Activated CD4-positive, CD25-positive, alpha-beta regulatory T cell (primary cell): ENCODE measurements at places on chromosomes 13 and 19.

DNA sequence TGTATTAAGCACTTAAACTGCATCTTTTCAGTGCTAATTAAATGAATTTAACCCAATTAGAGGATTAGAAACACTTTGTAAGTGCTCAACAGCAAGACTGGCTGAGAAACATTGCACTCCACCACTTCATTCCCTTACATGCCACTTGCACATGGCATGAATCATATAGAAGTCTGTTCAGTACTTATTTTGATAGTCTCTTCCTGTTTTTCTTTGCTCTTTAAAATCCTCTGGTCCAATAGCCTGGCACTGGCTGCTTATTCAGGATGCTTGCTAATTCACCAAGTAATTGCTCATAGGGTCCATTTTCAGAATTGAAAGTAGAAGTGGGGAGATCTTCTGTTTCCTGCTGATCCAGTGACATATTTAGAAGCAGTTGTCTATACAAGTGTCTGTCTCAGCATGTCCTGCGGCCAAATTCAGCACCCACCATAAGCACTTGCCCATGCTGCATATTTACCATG lies 900.1 kb downstream of the PCDH9 start:
- no peak for DNase-seq

DNA sequence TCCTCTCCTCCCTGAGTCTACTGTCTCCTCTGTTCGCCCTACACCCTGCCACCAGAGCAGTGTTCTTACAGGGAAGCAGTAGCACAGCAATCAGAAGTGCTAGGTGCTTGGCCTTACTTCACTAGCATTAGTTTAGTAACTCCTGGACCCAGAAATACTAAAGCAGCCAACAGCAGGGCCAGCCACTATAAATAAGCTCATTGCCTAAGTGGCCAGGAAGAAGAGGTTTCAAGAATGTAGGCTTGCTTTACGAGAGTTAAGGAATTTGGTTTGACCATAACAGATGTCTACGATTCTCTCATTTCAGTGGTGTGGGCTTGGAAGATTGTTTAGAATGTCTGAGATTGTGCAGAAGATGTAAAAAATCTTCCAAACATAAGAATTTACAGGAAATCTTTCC lies 103.3 kb downstream of the ZAR1L start:
- no peak for DNase-seq

- no peak for DNase-seq
Measured at GRCh38 chr13:98368019-98368418, 190.9 kb upstream of the RNF113B start.

DNA sequence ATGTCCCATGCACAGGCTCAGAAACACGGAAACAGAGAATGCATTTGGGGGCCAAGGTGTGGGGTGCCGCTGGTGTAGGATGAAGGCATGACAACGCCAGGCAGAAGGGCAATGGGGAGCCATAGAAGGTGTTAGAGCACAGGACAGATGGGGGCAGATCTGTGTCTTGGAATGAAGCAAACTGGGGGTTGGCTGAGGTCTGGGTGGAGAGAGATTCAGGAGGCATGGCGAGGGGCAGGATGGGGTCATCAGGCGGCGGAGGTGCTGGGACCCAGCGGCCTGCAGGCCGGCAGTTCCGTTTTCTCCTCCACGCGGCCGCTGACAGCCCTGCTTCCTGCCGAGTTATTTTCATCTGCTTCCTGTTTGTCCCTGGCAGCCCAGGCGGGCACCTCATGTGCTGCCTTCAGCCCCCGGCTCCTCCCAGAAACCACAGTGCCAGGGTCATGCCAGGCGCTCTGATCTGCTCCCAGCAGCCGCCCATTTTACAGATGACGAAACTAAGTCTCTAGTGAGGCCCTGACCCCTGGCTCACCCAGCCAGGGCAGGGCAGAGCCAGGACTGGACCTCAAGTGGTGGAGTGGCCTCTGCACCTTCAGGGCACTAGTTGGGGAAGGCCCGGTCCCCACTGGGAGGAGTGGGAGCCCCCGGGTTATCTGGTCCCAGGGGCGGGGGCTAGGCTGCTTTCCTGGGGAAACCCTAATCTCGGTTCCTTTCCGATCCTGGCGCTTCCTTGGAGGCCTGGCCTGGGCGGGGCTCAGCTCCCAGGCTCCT lies 2.2 kb downstream of the ARHGAP45 start:
- DNase-seq, result no peak

DNA sequence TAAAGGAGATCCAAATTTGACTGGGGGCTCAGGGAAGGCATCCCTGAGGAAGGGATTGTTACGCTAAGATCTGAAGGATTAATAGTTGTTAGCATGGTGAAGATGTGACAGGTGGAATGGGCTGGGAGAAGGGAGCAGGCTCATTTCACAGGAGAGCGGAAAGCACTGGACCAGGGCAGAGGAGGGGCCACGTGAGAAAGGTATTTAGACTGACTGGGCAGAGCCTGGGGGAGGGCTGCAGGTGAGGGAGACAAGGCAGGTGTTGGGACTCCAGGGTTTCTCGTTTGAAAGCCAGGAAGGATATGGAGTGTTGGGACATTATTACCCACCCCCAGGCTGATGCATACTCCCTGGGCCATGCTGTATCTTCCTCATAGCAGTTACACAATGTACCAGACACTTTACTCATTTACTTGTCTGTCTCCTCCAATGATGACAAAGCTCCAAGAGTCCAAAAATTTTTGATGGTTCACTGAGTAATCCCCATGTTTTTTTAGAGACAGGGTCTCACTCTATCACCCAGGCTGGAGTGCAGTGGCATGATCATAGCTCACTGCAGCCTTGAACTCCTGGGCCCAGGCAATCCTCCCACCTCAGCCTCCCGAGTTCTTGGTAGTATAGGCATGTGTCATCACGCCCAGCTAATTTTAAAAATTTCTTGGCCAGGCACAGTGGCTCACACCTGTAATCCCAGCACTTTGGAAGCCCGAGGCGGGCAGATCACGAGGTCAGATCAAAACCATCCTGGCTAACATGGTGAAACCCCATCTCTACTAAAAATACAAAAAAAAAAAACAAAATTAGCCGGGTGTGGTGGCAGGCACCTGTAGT lies 2.3 kb downstream of the TRAPPC6A start:
- no peak for DNase-seq
